Activated CD4-positive, alpha-beta T cell treated with anti-CD3 and anti-CD28 coated beads for 24 hours (primary cell): ENCODE measurements at places on chromosomes 3 and 15.

DNA sequence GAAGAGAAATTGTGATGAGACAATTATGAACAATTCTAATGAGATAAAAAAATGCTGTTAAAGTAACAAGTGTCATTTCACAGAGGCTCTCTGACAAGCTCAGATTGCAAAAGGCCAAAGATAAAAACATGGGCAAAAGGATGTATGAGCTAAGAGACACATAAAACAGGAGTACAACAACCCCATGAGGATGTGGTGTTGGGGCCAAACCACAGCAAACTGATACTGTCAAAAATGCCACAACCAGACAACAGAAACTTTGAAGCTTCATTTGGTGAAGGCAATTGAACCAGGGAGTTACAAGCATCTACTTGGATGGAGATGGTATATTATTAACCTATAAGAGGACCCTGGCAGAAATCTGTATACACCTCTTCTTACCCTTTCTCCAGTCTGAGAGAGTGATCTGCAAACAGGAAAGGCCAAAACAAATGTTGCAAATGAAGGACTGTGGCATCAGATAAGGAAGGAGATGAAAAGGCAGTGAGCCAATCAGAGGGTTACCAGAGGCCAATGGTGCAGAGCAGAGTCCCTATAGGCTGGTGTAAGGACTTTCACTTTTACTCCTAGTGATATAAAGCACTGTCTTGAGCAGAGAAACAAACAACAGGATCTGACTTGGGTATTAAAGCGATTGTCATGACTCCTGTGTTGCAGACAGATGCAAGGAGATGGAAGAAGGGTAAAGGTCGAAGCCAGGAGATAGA lies 659.0 kb downstream of the NTRK3 start:
- DNase-seq = no peak

DNA sequence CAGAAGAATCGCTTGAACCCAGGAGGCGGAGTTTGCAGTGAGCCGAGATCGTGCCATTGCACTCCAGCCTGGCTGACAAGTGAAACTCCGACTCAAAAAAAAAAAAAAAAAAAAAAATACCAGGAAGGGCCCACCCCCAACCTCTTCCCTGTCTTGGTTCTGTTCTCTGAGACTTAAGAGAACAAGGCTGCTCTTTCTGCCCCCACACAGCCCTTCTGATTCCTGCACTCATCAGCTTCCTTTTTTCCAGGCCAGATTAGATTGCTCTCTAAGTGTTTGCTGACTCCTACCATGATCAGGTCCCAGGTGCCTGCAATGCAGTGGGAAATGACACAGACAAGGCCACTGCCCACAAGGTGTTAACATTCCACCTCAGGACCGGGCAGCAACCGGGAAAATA lies 13.0 kb downstream of the TMEM44 start:
- no peak for DNase-seq

GRCh38 chr3:128397484-128397883 lies 69.2 kb downstream of the DNAJB8 start:
- no peak for DNase-seq

GRCh38 chr3:78913711-78914110 lies 854.1 kb downstream of the ROBO1 start:
- no peak for DNase-seq

- DNase-seq = no peak
These were observed 7.9 kb upstream of the ANPEP start for GRCh38 chr15:89822611-89822950.

- DNase-seq = no peak
These were observed 133.5 kb upstream of the THBS1 start for GRCh38 chr15:39447346-39447745.

- DNase-seq = no peak
These were observed 40.6 kb downstream of the ACAD9 start for GRCh38 chr3:128919988-128920387.

DNA sequence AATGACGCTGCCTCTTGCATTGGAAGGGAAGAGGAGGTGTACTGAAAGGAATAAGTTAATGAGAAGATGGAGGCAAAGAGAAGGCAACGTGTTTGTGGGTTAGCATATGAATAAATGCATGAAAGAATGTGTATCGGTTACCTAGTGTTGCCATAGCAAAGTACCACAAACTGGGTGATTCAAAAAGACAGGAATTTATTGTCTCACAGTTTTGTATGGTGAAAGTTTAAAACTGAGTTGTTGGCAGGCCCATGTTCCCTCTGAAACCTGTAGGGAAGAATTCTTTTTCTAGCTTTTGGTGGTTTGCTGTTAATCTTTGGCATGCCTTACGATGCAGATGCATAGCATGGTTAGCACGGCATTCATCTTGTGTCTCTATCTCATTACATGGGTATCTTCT lies 729.9 kb downstream of the MECOM start:
- DNase-seq = no peak

DNA sequence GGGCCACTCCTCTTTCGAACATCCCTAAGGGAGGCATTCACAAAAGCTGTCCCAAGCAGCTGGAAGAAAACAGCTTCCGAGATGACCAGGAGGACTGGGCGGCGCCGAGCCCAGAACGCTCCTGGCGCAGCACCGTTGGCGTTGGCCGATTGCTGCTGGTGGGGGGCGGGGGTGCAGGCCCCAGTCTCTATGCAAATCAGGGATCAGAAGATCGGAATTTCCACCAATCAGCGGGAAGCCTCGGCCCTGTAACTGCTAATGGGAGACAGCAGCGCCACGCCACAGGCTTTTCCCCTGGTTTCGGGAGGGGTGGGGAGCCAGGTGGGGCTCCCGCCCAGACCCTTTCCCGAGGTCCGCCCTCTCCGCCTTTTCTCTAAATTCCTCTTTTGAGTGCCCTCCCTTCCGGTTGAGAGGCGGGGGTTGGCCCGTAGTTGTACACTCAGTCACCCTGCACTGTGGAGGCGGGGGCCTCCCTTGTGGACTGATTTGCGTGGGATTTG lies 27.0 kb downstream of the HMCES start:
- DNase-seq = no peak

DNA sequence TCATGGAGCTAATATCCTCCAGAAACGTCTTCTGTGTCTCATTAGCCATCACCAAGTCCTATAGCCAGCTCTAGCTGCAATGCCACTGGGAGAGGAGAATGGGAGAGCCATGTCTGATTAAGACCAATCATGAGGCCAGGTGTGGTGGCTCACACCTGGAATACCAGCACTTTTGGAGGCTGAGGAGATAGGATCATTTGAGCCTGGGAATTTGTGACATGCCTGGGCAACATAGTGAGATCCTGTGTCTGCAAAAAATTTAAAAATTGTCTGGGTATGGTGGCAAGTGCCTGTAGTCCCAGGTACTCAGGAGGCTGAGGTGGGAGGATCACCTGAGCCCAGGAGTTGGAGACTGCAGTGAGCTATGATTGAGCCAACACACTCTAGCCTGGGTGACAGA lies 13.1 kb downstream of the MGLL start:
- DNase-seq = no peak

DNA sequence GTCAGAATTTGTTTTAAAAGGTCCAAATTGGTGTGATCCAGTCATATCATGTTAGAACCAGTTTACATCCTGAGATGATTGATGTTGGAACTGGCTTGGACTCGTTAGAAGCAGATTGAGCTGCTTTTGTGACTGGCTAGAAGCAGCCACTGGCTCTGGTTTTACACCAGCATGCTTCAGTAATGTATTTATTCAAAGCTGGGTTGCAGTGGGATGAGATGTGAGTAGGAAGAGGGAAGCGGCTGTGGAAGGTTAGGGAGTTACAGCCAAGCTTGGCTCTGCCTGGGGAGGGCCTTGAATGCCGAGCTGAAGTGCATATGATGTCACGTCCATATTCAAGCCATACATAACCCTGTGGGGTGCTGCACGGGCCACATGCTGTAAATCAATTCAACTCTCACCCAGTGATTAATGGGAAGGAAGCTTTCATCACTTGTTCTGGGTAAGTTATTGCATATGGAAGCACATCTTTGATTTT lies 104.0 kb upstream of the SMAD3 start:
- DNase-seq = no peak

DNA sequence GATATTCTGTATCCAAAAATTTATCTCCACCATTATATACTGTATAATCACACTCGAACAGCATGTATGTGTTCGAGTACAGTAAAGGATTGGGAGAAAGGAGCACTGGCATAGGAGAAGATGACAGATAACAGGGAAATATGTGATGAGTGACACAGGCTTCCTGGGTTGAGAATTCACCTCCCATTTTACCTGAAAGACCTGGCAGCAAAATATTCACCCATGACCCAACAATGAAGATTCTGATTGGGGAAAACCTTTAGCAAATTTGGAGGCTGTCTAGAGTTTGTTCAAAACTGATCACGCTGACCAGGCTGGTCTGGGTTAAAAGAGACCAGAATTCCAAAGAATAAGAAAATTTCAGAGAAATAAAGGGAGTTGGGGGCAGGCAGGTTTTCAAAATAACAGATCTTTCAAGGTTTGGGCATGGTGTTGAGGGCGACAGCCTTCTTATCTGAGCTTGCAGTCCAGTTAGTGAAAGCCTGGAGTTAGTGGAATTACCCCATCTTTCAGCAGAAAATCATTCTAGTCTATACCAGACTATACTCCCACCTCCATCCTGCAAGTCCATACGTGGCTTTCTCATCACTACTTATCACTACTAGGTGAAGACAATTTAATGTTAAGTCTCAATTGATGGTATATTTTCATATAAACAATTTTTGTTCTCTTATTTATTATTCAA lies 42.8 kb upstream of the RSL24D1 start:
- no peak for DNase-seq

DNA sequence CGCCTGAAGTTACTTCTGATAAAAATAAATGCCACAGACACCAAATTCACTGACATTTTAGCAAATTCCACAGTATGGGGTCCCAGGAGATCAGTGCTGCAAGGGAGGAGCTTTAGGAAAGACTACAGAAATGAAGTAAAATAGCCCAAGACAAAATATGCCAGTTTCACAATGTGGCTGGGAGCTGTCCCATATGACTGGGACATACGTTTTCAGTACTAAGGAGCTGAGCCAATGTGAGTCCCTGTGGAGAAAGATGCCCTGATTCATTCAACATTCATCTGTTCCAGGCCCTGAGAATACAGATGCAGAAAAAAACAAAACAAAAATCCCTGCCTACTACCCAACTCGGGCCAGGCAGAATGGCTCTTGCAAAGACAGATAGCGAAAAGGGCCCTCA lies 63.4 kb upstream of the FAM174B start:
- no peak for DNase-seq

GRCh38 chr3:88997260-88997659 lies 110.2 kb upstream of the EPHA3 start:
- no peak for DNase-seq

GRCh38 chr3:56819016-56819809 lies 17.5 kb upstream of the ARHGEF3 start:
- DNase-seq = no peak

GRCh38 chr3:149013726-149014125 lies 22.4 kb downstream of the GYG1 start:
- no peak for DNase-seq

GRCh38 chr3:182436547-182436946 lies 356.8 kb upstream of the ATP11B start:
- no peak for DNase-seq

DNA sequence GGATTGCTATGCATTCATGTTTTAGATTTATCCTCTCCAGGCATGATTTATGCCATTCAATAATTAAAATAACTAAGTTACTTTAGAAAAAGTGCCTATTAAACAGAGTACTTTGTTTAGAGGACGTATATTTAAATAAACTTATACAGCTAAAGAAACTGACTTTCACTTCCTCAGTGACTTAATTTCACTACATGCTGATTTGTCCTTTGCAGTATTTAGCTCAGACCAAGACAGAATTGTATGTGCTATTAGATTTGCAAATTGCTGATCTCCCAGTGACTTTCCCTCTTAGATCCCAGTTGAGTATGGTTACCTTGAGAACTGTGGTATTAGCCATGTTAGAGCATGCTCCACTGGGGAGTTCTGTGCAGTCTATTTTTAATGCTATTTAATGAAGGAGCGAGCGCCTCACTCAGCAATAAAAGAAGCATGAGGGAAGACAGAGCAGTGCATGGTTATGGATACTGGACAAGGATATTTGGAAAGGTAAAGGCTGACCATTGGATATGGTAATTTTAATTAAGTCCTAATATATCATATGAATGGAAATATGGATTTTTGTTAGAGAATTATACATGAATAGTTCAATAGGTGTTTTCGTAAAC lies 2.7 kb downstream of the ARPP21 start:
- no peak for DNase-seq

- DNase-seq = no peak
These were observed 8.1 kb upstream of the SLC25A36 start for GRCh38 chr3:140933552-140933951.

DNA sequence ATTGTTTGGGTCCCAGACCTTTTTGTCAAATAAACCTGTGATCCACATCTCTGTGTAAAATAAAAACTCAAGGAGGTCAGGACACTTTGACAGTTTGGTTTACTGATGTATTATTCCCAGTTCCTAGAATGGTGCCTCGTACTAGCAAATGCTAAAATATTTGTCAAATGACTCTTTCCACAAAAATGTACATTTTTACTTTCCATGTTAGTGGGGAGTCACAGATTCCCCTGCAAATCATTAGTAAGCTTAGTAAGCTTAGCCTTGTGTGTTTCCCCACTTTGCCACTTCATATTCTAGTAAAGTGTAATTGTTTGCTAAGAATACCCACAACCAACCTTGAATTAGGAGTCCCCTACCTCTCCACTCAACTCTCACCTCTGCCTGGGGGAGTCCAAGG lies 2.4 kb upstream of the MAGI1 start:
- DNase-seq = no peak
